ENCODE measurements at places on chromosomes 5 and 9.

DNA sequence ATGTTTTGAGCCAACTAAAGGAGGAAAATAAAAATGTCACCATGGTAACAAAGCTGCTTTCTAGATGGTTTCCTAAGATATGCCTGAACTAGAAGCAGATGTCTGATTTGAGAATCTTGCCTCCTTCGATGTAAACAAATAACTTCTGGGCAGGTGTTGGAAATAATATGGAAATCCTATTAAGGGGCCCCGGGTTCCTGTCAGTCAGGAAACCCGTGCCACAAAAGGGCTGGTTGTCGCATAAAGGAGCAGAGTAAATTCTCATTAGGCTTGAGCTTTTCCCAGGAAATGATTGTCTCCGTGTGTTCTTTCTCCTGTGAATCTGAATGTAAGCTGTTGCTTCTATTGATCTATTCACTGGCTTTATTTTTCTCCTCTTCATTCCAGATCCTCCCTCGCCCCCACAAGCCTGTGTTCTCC lies 90.8 kb downstream of the TLE4 start:
- peaks cover 23% of the 10 kb centered on the region for H3K4me1 ChIP-seq
- no peaks in the 10 kb centered on the region for H3K27me3 ChIP-seq
- no peak for DNase-seq
- no peaks in the 10 kb centered on the region for H3K36me3 ChIP-seq
- H3K27ac ChIP-seq, result no peak overlapping the region
- no peak overlapping the region for H3K4me3 ChIP-seq

- peaks cover 25% of the 10 kb centered on the region for H3K4me1 ChIP-seq
- H3K36me3 ChIP-seq, result no peaks in the 10 kb centered on the region
- no peak overlapping the region for H3K4me3 ChIP-seq
- no peak for DNase-seq
Observed at GRCh38 chr9:114276908-114277821, 45.7 kb upstream of the ORM1 start.

DNA sequence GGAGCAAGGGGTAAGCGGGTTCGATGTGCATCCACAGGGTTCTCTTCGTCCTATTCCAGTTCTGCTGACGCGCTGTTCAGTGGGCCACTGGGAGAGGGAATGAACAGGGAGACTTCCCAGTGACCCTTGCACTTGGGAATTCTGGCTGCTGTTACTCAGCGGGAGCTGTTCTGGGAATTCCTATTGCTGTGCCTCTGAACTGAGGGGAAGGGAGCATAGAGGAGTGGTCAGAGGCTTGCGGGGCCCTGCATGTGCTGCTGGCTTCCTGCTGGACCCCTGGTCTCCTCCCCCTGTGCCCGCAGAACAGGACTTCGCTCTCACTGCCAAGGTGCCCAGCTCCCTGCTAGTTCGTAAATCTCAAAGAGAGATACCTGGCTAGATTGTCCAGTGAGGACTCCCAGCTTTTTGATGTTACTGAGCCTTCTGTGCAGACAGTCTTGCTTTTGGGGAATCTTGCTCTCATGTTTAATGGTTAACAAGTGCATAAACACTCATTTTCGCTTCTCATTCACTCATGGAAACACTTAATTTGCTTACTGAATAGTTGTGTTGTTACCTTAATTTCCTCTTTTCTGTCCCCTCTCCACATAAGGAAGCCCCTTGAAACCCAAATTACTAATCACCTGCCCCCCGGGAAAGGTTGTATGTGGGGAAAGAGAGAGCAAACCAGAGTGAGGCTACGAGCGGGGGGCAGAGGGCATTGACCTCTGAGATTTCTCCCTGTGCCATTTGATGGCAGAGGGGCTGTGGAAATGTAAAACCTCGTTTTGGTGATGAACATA lies 5.9 kb downstream of the TRIO start:
- DNase-seq, result no peak
- H3K4me3 ChIP-seq, result no peak overlapping the region
- H3K36me3 ChIP-seq, result no peaks in the 10 kb centered on the region
- no peak overlapping the region for H3K27ac ChIP-seq
- H3K27me3 ChIP-seq, result no peaks in the 10 kb centered on the region

GRCh38 chr5:56070851-56071465 lies 76.2 kb upstream of the IL6ST start:
- H3K36me3 ChIP-seq, result no peaks in the 10 kb centered on the region
- peaks cover 18% of the 10 kb centered on the region for H3K4me1 ChIP-seq
- no peaks in the 10 kb centered on the region for H3K27me3 ChIP-seq
- H3K27ac ChIP-seq, result peak overlapping the region; percentile 57
- no peak for DNase-seq
- H3K4me3 ChIP-seq, result no peak overlapping the region

DNA sequence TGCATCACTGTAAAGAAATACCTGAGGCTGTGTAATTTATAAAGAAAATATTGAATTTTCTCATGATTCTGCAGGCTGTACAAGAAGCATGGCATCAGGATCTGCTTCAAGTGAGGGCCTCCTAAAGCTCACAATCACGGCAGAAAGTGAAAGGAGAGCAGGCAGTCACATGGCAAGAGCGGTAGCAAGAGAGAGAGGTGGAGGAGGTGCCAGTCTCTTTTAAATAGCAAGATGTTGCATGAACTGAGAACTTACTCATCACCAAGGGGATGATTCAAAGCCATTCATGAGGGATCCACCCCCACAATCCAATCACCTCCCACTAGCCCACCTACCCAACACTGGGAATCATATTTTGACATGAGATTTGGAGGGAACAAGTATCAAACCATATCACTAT lies 184.5 kb upstream of the PAPPA start:
- H3K27ac ChIP-seq, result no peak overlapping the region
- H3K4me3 ChIP-seq, result no peak overlapping the region
- no peaks in the 10 kb centered on the region for H3K4me1 ChIP-seq
- DNase-seq, result no peak

GRCh38 chr5:158911693-158912363 lies 187.9 kb downstream of the EBF1 start:
- H3K4me1 ChIP-seq, result peaks cover 11% of the 10 kb centered on the region
- no peaks in the 10 kb centered on the region for H3K36me3 ChIP-seq
- no peak overlapping the region for H3K27ac ChIP-seq
- no peak for DNase-seq

- H3K4me1 ChIP-seq, result no peaks in the 10 kb centered on the region
- no peak for DNase-seq
- H3K4me3 ChIP-seq, result no peak overlapping the region
Observed at GRCh38 chr9:4098031-4098430, 201.8 kb downstream of the GLIS3 start.

DNA sequence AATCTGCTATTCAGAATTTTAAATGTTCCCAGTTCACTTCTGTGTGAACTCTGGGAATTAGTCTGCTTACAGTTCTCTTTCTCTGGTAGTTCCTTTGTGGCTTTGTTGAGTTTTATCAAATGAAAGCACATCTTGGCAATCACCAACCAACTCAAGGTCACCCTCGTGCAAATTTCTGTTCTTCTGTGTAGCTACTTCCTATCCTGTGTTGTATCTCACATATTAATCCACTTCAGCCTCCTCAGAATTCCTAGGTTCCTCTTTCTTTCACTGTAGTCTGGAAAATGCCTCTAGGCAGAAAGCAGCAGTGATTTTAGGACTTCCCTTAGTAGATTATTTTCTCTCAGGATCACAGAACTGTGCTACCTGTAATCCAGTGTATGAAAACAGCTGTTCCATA lies 100.3 kb downstream of the AUH start:
- no peaks in the 10 kb centered on the region for H3K27me3 ChIP-seq
- no peak overlapping the region for H3K4me3 ChIP-seq
- H3K27ac ChIP-seq, result no peak overlapping the region
- DNase-seq, result no peak
- peaks cover 3% of the 10 kb centered on the region for H3K4me1 ChIP-seq

Data from vagina (tissue), 2 donors.